ENCODE measurements at places on chromosomes 4 and X. TPM values are rescaled to one million over a fixed set of nuclear protein-coding genes. Genes with fewer than 3 reads are reported as not detected.

CFI gene
- 8.1 TPM for polyA plus RNA-seq

ARX gene
- 0.31 TPM for polyA plus RNA-seq

PCDH18 gene
- polyA plus RNA-seq = 1.4 TPM

KLB gene
- 0.54 TPM for polyA plus RNA-seq

GRCh38 chrX:136880003-136880451 is 498 bp downstream of the RBMX start:
- H3K4me1 ChIP-seq = no peaks in the 10 kb centered on the region
- no peak for DNase-seq
- H3K4me3 ChIP-seq = peak overlapping the region; percentile 96
- H3K36me3 ChIP-seq = peaks cover 5% of the 10 kb centered on the region

GRCh38 chr4:74123065-74123728 is 24.2 kb upstream of the CXCL2 start:
- no peak overlapping the region for H3K27ac ChIP-seq
- H3K4me1 ChIP-seq = no peaks in the 10 kb centered on the region
- no peaks in the 10 kb centered on the region for H3K27me3 ChIP-seq
- no peak overlapping the region for H3K4me3 ChIP-seq
- H3K36me3 ChIP-seq = no peaks in the 10 kb centered on the region

GRCh38 chr4:3233391-3234071 is 15.4 kb upstream of the MSANTD1 start:
- peaks cover 35% of the 10 kb centered on the region for H3K36me3 ChIP-seq
- no peak for DNase-seq
- H3K27me3 ChIP-seq = no peaks in the 10 kb centered on the region
- no peak overlapping the region for H3K4me3 ChIP-seq
- no peaks in the 10 kb centered on the region for H3K4me1 ChIP-seq

- no peaks in the 10 kb centered on the region for H3K27me3 ChIP-seq
- no peaks in the 10 kb centered on the region for H3K36me3 ChIP-seq
- H3K4me3 ChIP-seq = no peak overlapping the region
- H3K27ac ChIP-seq = no peak overlapping the region
Measured at GRCh38 chrX:22278375-22278774, 5.7 kb downstream of the CBLL2 start.

- no peak overlapping the region for H3K27ac ChIP-seq
- DNase-seq = no peak
- no peaks in the 10 kb centered on the region for H3K27me3 ChIP-seq
- H3K4me1 ChIP-seq = no peaks in the 10 kb centered on the region
- no peaks in the 10 kb centered on the region for H3K36me3 ChIP-seq
- H3K4me3 ChIP-seq = no peak overlapping the region
Measured at GRCh38 chr4:87179751-87180150, 40.7 kb downstream of the KLHL8 start.

GRCh38 chr4:113945906-113946305 is 33.5 kb downstream of the ARSJ start:
- H3K4me1 ChIP-seq = no peaks in the 10 kb centered on the region
- no peak overlapping the region for H3K27ac ChIP-seq
- no peak overlapping the region for H3K4me3 ChIP-seq
- H3K36me3 ChIP-seq = no peaks in the 10 kb centered on the region
- no peaks in the 10 kb centered on the region for H3K27me3 ChIP-seq
- DNase-seq = no peak

GRCh38 chr4:184848510-184848909 is 22.7 kb upstream of the ACSL1 start:
- no peak for DNase-seq
- no peaks in the 10 kb centered on the region for H3K36me3 ChIP-seq
- H3K27me3 ChIP-seq = peaks cover 10% of the 10 kb centered on the region
- no peaks in the 10 kb centered on the region for H3K4me1 ChIP-seq
- no peak overlapping the region for H3K4me3 ChIP-seq

- no peaks in the 10 kb centered on the region for H3K4me1 ChIP-seq
- no peak overlapping the region for H3K4me3 ChIP-seq
- H3K36me3 ChIP-seq = no peaks in the 10 kb centered on the region
- no peaks in the 10 kb centered on the region for H3K27me3 ChIP-seq
- no peak overlapping the region for H3K27ac ChIP-seq
- DNase-seq = no peak
Measured at GRCh38 chr4:72513227-72513626, 55.8 kb downstream of the ADAMTS3 start.

- H3K4me1 ChIP-seq = no peaks in the 10 kb centered on the region
- H3K27me3 ChIP-seq = no peaks in the 10 kb centered on the region
- H3K4me3 ChIP-seq = no peak overlapping the region
- no peak for DNase-seq
Measured at GRCh38 chrX:140250391-140250790, 254.5 kb downstream of the SOX3 start.

- H3K4me1 ChIP-seq = no peaks in the 10 kb centered on the region
- no peak for DNase-seq
- H3K27ac ChIP-seq = no peak overlapping the region
- no peaks in the 10 kb centered on the region for H3K27me3 ChIP-seq
- no peak overlapping the region for H3K4me3 ChIP-seq
Measured at GRCh38 chr4:48227662-48228061, 42.0 kb downstream of the TEC start.

All from small intestine (tissue), 16 donors.